GM12891 (cell line): ENCODE measurements at places on chromosomes 6 and 20.

- no peak for DNase-seq
Measured at GRCh38 chr6:54463354-54464024, 155.2 kb downstream of the TINAG start.

GRCh38 chr6:89260832-89261231 lies 43.7 kb upstream of the GABRR1 start:
- DNase-seq: no peak

GRCh38 chr6:28673787-28674671 lies 148.3 kb downstream of the GPX5 start:
- peak; percentile 30 for DNase-seq

DNA sequence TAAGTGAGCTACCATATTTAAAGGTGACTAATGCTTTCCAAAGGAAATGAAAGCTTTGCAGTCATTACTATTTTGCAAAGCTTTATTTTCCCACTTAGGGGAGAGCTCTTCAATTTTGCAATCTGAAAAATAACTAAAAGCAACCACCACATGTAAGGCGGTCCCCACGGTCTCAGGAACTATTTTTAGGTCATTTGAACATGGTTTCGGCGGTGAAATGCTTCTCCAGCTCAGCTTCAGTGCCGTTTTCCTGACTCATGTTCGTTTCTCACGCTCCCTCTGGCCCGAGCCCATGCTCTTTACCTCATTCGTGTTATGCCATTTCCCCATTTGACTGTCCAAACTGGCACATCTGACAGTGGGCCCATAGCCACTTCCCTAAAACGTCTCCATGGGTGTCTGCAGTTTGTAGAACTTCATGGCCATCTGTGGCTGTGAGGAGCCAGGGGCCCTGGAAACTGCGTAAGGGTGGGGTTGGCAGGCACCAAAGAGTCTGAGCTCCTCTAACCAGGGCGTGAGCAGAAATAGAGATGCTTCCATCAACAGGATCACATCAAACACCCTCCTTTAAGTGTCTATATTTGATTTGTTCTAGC lies 46.5 kb downstream of the ADTRP start:
- DNase-seq: no peak

DNA sequence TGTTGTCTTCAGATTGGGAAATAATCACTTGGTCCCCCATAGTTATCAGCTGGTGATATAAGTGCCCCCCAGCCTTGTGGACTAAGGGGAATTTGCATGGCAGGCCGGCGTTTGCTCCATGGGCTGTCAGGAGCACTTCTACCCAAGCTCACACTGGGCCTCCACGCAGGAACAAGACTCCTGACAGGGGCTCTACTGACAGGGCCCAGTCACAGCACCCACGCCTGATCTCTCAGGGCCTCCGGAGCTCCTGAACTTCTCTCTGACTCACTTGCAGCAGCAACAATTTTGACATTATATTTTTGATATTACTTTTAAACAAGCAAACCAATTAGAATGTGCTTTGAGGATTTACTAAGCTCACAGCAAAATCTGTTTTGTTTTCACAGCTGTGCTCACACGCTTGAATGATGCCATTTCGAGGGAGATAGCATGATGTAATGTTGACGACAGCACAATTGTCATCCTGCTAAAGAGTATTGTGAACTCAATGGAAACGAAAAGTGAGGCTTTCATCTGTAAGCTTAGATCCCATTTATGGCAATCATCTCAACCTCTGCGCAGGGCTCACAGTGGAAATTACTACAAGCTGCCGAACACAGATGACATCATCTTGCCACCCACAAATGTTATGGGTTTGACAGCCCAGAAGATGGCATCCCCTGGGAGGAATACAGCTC lies 28.7 kb upstream of the TXNDC5 start:
- no peak for DNase-seq

DNA sequence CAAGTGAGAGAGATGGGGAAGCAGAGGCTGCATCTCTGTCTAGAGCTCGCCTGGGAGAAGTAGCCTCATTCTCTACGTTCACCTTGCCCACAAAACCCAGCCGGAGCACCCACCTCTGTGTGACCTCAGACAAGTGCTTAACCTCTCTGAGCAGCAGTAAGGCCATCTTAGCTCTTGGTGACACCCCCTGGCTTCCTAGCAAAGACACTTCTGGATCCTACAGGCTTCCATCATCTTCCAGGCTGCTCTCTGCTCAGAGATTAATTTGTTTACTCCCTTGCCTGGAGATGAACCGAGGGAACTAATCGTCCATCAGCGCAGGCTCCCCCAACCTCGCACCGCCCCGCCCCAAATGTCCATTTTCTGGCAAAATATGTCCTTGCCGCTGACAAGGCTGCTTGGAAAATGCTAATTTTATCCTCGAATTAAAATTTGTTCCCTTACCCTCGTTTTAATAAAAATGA lies 24.0 kb upstream of the CTNNBL1 start:
- no peak for DNase-seq

GRCh38 chr20:47262365-47263013 lies 94.0 kb downstream of the ZMYND8 start:
- DNase-seq: peak; percentile 31

- no peak for DNase-seq
Measured at GRCh38 chr6:90226257-90226656, 70.4 kb downstream of the BACH2 start.

- DNase-seq: no peak
Measured at GRCh38 chr20:32541323-32542258, 43.5 kb downstream of the NOL4L start.

GRCh38 chr6:26220145-26220970 lies 133.1 kb downstream of the HFE start:
- no peak for DNase-seq

GRCh38 chr20:42350521-42350920 lies 732.3 kb upstream of the CHD6 start:
- no peak for DNase-seq

GRCh38 chr6:74967821-74968220 lies 238.0 kb downstream of the COL12A1 start:
- no peak for DNase-seq

DNA sequence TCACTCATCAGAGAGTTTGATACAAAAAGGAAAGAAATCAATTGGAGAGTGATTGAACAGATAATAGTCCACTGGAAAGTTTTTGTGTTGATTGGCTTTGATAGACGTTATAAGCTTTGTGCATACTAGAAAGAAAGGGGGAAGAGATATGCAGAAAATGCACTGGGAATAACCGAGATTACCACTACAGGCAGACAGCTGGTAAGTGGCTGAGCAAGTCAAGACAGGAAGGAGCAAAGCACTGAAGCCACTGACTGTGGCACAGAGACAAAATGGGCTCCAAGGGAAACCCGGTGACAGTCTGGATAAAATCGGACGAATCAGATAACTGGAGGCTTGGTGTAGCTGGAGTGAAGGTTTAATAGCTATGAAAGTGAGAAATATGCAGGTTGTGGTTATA lies 209.0 kb downstream of the SIM1 start:
- DNase-seq: no peak

- no peak for DNase-seq
Measured at GRCh38 chr6:14728396-14729024, 517.4 kb upstream of the JARID2 start.

GRCh38 chr6:41688256-41688965 lies 47.0 kb downstream of the TFEB start:
- no peak for DNase-seq

DNA sequence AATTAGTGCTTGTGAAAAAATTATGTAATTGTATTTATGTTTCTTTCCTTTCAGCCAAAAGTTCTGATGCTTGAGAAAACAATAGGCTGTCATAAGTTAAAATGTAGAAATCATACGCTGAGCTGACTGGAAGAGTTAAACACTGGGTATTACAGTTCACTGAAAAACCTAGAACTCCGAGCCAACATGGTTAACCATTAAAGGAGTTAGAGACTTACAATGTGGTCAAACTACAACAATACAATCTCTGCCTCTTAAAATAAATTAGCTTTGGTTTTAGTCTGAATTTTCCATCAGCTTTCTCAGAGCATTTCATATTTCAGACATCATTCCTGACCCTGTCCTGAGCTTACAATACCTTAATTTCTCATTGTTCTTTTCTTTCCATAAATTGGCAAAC lies 91.0 kb downstream of the COL12A1 start:
- no peak for DNase-seq

DNA sequence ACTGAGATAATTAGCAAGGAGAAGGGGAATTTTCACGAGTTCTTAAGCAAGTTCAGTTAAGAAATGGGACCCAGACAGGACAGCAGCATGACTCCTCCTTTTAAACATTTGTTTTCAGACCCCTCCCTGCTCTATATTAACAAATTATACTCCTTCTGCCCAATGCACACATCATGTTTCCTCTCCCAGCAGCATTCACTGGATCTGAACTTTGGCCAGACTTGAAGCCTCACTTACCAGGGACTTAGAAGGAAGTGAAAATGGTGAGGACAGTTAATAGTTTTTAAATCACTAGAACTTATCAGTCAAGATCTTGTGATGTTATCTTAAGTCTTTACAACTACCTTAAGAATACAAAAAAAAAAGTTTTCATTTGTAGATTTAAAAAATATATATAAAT lies 1174.7 kb upstream of the MAP3K7 start:
- no peak for DNase-seq

DNA sequence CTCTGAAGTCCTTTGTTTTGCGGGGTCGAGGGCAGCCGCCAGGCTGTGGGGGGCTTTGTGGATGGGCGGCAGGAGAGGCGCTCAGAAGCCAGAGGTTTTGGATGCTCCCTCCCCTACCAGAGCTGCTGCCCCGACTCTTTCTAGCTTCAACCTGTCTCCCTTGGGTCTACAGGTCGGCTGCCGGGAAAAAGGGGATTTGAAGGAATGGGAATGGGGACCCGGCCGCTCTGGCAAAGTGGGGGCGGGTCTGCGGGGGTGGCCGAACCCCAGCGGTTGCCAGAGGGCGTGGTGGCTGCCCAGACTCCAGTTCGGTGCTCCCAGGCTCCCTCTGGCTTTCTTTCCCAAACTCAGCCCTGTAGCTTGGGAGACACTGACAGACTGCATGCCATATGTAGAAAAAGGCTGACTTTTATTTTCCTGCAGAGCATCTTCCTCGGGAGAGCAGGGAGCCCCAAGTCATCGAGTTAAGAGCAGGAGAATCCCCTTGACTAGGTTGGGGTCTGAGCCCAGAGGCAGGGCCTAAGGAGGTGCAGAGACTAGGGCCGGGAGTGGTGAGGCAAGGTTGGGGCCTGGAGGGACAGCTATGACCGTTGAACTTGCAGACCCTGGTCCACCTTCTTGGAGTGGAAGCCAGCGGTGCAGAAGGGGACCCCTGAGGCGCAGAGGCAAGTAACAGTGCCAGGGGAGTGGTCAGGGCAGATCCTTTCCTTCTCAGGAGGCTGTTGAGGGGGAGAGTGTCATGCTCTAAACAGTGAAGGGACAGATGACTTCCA lies 1.4 kb upstream of the PPP1R18 start:
- DNase-seq: no peak

DNA sequence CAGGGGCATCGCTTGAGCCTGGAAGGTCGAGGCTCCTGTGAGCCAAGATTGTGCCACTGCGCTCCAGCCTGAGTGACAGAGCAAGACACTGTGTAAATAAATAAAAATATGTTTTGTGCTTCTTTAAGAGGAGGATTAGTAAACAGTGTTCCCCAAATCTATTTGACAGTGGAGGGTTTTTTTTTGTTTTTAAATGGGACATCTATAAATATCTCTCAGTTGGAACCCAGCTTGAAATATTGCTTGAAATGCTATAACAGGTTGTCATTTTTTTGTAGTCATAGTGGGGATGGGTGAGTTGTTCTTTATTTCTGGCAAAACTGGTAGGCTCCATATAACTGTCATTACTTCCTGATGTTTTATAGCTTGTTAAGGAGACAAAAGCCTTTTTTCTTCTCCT lies 54.3 kb downstream of the CARMIL1 start:
- DNase-seq: no peak

- no peak for DNase-seq
Measured at GRCh38 chr6:100686216-100686615, 194.9 kb downstream of the ASCC3 start.

DNA sequence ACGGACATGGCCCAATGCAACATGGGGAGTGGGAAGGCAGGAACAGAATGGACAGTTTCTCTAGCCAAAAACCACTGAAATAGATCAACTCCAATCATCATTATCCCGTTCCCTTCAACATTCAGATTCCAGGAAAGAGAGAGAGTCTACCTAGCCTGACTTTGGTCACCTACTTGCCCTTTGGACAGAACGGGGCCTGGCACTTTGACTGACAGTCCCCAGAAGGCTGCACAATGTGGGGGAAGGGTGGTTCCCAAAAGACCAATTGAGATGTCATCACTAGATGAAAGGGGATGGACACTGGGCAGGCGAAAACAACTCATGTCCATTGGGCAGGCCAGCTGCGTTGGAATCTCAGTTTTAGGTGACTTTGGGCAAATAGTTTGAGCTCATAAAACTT lies 15.0 kb upstream of the KIF16B start:
- no peak for DNase-seq

DNA sequence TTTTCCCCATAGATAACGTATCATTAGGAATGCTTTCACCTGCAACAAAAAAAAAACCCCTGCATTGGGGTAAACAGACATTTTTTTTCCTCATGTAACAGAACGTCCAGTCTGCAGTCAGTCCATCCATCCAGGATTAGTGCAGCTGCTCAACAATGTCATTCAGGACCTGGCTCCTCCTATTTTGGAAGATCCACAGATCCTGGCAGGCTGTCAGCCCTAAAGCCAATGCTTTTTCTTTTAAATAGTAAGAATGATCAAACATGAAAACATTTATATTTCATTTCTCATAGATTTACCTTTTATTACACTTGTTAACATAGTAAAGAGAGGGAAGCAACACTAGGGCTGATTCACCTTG lies 116.5 kb upstream of the CCDC28A start:
- no peak for DNase-seq

GRCh38 chr20:25033265-25033923 lies 24.5 kb downstream of the ACSS1 start:
- no peak for DNase-seq

- DNase-seq: no peak
Measured at GRCh38 chr6:37463110-37463509, 30.1 kb downstream of the CMTR1 start.

DNA sequence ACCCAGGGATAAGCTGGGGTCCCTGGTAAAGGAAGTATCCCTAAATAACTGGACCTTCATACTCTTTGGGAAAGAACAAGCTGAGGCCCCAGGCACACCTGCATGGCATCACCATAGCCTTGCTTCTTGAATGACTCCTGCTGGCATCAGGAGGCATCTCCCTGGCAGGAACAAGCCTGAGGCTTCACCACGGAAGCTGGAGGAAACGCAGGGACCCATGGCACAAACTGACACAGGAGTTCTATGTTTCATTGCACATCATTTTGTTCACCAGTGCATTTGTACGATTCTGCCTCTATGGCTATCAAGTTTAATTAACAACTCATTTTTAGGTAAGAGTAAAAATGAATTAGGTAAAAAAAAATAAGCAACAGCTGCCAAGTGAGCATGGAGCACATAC lies 619 bp upstream of the PDE7B start:
- no peak for DNase-seq

GRCh38 chr20:10793766-10794165 lies 120.0 kb upstream of the JAG1 start:
- DNase-seq: no peak
